Progenitor cell of endocrine pancreas (in vitro differentiated cells): ENCODE measurements at places on chromosomes 5 and 9. TPM values are rescaled to one million over a fixed set of nuclear protein-coding genes. Genes with fewer than 3 reads are reported as not detected.

CATSPER3 gene
- total RNA-seq, result 1.3 and 1.4 TPM in 2 replicates

- no peaks in the 10 kb centered on the region for H3K27me3 ChIP-seq
- no peak overlapping the region for H3K4me3 ChIP-seq
Observed at GRCh38 chr9:128651798-128652197, 4.8 kb downstream of the DYNC2I2 start.

- H3K36me3 ChIP-seq, result no peaks in the 10 kb centered on the region
- H3K4me1 ChIP-seq, result no peaks in the 10 kb centered on the region
- DNase-seq, result no peak
- no peak overlapping the region for H3K4me3 ChIP-seq
- H3K27me3 ChIP-seq, result no peaks in the 10 kb centered on the region
Observed at GRCh38 chr5:148882332-148882731, 55.9 kb downstream of the ADRB2 start.

FOXD4L3 gene
- 0.36 and 0.44 TPM in 2 replicates for total RNA-seq

GRCh38 chr9:35689542-35690293 is at the start of gene TPM2:
Gene TPM2 (minus strand): TSS chr9:35689925. CDS start chr9:35689817, 108 bp downstream.
- H3K27ac ChIP-seq, result peak within 1 kb of the TSS; percentile 44
- no peaks in the 10 kb centered on the region for H3K36me3 ChIP-seq
- peak; percentile 18 for DNase-seq
- peaks cover 13% of the 10 kb centered on the region for H3K27me3 ChIP-seq
- peak within 1 kb of the TSS; percentile 79 for H3K4me3 ChIP-seq

- H3K4me1 ChIP-seq, result peaks cover 9% of the 10 kb centered on the region
- H3K4me3 ChIP-seq, result no peak overlapping the region
- H3K27ac ChIP-seq, result no peak overlapping the region
Observed at GRCh38 chr9:92187989-92188714, 72.9 kb upstream of the SPTLC1 start.
